ENCODE measurements at places on chromosomes 1 and 21.

GRCh38 chr1:174966008-174966572, 33.7 kb upstream of the CACYBP start:
- no peak for DNase-seq

GRCh38 chr1:29531596-29531995, 295.3 kb downstream of the PTPRU start:
- DNase-seq, result no peak

DNA sequence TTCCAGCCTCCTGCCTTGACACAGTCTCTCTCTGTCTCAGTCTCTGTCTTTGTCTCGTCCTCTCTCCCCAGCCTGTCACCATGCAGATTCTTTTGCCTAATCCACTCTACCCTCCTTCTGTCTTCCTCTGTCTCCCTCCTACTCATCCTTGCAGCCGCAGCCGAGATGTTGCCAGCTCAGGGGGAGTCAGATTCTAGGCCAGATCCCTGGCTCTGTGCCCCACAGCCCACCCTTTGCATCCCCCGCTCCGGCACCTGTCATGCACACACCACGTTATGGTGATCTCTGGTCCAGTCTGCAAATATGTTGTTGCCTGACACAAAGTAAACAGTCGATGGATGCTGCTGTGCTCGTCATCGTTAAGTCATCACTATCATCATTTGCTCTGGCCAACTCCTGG, 35.5 kb upstream of the IGSF21 start:
- DNase-seq, result no peak

GRCh38 chr21:35599164-35599563, 461.2 kb downstream of the SETD4 start:
- no peak for DNase-seq

- no peak for DNase-seq
These were observed 147.1 kb downstream of the KIF26B start for GRCh38 chr1:245301921-245302320.

DNA sequence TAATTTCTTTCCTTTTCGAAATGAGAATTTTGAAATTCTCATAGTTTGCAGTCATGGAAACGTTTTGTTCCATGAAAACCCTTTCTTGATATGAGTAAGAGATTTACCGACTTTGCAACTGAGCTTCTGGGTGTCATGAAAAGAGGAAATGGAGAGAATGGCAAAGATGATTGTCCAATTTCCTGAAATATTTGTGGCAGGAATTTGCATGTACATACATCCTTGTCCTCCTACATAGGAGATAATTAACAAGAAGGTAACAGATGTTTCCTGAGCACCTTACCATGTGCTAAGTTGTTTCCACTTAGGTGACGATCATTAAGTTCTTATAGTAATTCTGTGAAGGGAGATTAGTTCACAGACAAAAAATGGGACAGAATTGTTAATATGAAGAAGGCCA, 170.7 kb downstream of the NEGR1 start:
- DNase-seq, result no peak

DNA sequence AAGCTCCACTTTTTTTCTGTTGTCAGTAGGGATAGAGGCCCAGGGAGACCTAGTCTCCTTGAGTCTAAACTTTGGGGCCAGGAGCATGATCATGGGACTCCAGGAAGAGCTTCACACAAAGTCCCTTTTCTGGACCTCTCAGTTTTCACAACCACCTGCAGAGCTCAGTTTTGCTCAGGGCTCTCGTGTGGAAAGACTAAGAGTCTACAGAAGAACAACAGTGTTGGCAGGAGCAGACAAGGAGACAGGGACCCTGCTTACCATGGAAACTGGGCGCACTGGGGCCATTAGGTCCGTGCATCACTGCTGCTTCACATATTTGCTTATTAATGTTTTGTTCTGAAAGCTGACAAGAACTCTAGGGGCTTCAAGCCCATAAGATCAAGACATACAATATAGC, 63.9 kb upstream of the HSD17B7 start:
- DNase-seq, result no peak
